Astrocyte of the spinal cord (primary cell): ENCODE measurements at places on chromosomes 6 and 20.

DNA sequence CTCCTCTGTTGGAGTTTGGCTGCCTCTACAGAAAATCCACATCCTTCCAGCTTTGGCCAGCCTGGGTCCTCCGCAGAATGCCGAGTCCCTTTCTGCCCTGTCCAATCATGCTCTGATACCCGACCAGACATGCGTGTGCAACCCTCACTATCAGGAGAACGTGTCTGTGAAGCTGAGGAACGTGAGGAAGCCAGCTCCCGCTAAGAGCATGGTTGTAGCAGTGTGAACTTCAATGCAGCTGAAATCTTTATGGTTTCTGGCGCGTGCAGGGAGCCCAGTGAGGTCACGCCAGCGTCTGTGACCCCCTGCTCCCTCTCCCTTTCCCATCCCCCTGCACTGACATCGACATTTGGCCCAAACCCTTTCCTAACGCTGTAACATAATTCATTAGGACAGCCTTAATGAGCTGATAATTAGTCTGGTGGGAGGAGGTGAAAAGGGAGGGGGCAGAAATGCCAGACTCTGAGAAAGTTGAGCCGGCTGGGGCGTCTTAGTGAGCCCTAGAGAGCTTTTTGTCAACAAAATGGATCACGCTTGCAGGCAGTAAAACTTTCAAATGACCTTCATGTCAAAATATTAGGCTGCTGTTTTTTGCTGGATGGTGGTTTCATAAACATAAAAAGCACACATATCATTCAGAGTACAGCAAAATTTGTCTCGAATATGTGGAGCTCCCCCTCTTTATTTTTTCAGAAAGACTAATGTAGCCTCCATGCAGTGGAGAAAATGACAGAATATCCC is 423.3 kb downstream of the QKI start:
- DNase-seq, result no peak

GRCh38 chr6:150343434-150343833 is 25.4 kb upstream of the IYD start:
- DNase-seq, result no peak

DNA sequence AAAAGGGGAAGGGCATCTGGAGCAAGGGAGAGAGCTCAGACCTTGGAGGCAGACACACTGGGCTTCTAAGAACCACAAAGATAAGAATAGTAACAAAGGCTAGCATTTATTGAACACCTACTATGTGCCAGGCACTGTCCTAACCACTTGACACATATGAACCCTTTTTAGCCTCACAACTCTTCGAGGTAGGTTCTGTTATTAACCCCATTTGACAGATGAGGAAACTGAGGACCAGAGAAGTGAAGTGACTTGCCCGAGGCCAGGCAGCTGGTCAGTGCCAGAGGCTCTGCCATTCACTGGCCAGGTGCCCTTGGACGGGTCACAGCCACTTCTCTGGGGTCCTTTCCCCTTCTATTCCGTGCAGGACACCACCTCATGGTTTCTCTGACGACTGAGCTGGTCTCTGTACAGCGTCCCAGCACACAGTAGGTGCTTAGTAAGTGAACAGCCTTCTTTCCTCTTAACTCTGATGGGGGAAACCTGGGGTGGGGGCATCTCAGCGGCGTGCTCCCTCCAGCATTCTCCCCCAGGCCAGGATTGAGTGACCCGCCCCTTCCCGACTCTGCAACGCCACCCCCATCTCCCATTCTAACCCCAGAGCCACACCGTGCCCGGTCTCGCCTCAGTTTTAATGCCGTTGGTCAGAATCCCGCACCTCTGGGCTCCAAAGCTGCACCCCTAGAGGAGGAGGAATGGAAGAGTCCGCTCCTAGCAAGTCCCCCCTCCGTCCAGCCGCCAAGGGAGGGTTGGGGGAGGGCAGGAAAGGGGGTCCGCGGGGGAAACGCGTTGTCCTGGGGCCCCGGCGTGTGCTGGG is 55.7 kb downstream of the CD40 start:
- no peak for DNase-seq

DNA sequence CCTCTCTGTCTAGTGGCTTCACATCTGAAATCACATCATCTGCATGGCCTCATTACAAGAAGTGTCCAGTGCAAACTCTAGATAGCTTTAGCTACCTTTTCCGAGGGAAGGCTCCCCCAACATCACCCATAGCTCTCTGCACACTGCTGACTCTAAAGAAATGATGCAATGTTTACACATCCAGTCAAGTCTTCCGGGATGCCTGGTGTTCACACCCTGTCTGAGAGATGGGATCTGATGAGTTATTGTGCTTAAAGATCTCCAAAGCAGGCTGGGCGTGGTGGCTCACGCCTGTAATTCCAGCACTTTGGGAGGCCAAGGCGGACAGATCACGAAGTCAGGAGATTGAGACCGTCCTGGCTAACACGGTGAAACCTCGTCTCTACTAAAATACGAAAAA is 404.6 kb upstream of the IRAK1BP1 start:
- no peak for DNase-seq

DNA sequence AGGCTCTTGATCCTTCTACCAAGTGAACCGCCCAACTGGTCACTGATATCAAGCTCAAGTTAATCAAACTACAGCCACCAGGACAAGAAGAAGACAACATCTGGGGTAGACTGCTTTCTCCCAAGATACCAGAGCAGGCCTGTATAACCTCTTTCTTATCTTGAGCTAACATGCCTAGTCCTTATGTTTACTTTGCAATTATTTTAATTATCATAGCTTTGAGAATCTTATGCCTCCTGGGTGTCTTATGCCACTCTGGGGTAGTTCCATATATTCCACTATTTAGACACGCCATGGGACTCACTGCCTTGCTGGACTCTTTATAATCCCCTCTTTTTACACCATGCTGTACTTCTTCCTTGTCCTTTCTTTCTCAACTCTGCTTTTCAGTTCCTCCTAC is 41.5 kb upstream of the ECI2 start:
- DNase-seq, result no peak

DNA sequence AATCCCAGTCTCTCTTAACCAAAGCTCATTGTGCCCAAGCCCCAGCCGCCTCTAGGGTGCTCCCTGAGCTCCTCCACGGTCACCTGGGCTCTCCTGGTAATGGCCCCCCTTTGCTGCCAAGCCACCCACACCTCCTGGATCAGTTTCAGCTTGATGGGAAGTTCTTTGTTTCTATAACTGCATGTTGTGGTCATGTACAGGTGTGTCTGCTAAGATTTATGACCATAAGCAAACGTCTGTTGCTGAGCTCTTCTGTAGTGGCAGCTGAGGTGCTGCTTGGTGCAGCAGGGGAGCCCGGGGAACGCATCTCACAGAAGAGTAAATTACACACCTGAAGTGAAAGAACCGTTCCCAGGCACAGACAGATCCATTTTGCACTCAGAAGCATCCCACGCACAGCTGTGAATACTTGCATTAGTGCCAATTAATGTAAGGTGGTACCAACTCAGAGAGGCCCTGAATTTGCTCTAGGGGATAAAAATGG is 194.6 kb upstream of the ARID1B start:
- no peak for DNase-seq

- no peak for DNase-seq
Observed at GRCh38 chr6:42488129-42488528, 36.4 kb upstream of the TRERF1 start.

DNA sequence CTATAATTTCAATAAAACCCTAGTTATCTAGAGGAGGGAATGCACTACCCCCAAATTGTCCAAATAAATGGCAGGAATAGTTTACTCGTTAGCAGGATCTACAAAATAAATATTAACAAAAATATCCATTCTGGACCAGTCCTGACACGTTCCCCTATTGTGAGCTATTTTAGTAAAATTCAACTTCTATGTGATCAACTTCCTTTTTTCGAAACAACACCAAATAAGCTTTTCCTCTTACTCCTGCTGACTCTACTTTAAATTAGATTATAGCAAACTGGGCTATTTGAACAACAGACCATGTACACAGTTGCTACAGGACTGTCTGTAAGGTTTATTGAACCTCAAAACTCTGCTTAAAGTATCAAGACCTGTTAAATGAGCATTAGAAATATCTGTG is 154.3 kb downstream of the IPCEF1 start:
- no peak for DNase-seq

DNA sequence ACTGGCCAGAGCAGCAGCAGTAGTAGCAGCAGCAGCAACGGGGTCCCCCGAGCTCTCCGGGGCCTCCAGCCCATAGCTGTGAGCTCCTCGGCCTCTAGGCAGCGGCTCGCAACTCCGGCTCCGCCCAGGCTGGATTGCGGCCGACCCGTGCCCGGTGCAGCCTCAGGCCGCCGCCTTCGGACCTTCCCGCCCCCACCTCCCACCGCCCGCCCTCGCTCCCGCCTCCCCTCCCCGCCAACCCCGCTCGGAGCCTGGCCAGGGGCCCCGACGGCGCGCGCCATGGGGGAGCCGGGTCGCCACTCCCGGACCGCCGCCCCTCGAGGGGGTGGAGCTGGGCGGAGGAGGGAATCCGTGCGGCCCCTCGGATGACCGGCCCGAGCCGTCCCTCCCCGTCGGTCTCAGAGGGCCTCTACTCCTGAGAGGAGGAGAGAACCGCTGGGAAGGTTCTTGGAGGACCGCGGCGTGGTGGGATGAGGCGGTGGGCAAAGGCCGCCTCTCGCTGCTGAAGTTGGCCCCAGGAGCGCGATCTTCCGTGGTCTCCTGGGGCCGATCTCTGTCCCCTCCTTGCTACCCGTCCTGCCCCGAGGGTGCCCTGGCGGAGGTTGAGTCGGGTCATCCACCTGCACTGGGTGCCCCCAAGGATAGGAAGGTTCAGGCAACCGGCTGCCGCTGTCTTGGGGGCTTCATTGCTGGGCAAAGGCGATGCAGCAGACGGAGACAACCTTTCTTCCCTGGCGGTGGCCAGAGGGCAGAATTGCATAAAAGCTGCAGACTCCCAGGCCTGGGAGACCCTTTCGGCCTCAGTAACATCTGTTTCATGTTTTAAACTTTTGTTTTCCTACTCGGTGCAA is at the start of gene ADAM33:
Gene ADAM33, minus strand, starts transcription at position 80 of the 851 bp plus-strand sequence. Its CDS starts 6 bp downstream, at position 74.
- no peak for DNase-seq

- DNase-seq, result no peak
Observed at GRCh38 chr20:38770546-38770945, 22.3 kb downstream of the ACTR5 start.

GRCh38 chr6:101001012-101001411 is 119.9 kb upstream of the ASCC3 start:
- no peak for DNase-seq

GRCh38 chr20:1848373-1848772 is 46.8 kb upstream of the SIRPA start:
- DNase-seq, result no peak

GRCh38 chr20:41411391-41411847 is 44.8 kb upstream of the EMILIN3 start:
- peak; percentile 39 for DNase-seq

GRCh38 chr6:166592821-166593220 is 6.3 kb upstream of the RAMACL start:
- peak; percentile 79 for DNase-seq

GRCh38 chr6:124054034-124054433 is 250.4 kb downstream of the NKAIN2 start:
- no peak for DNase-seq

DNA sequence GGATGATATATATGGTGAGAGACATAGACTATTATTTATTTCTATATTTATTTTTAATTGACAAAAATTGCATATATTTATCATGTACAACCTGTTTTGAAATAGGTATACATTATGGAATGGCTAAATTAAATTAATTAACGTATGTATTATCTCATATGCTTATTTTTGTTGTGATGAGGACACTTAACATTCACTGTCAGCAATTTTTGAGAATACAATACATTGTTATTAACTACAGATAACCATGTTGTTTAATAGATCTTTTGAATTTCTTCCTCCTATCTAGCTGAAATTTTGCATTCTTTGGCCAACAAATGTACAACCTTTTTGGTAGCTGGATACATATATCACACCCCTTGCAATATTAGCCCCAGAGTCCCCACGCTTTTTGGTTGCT is 110.7 kb upstream of the CITED2 start:
- no peak for DNase-seq

DNA sequence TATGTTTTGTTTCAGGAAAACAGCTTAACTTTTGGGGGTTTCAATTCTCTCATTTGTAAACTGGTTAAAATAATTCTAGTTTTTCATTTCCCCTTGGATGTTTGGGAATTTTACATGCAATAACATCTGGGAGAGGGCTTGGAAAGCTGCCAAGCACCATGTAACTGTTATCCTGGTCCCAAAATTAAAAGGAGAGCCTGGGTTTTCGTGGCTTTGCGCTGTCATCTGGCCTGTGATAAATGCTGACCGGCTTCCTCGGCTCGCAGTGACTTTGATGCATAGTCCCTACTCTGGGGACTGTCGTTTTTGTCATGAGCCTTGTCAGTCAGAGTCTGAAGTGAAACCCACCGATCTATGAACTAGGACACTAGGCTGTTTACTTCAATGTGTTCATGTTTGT is 12.2 kb downstream of the SLC35F1 start:
- no peak for DNase-seq

GRCh38 chr6:107059606-107060005 is 31.6 kb downstream of the MTRES1 start:
- no peak for DNase-seq

DNA sequence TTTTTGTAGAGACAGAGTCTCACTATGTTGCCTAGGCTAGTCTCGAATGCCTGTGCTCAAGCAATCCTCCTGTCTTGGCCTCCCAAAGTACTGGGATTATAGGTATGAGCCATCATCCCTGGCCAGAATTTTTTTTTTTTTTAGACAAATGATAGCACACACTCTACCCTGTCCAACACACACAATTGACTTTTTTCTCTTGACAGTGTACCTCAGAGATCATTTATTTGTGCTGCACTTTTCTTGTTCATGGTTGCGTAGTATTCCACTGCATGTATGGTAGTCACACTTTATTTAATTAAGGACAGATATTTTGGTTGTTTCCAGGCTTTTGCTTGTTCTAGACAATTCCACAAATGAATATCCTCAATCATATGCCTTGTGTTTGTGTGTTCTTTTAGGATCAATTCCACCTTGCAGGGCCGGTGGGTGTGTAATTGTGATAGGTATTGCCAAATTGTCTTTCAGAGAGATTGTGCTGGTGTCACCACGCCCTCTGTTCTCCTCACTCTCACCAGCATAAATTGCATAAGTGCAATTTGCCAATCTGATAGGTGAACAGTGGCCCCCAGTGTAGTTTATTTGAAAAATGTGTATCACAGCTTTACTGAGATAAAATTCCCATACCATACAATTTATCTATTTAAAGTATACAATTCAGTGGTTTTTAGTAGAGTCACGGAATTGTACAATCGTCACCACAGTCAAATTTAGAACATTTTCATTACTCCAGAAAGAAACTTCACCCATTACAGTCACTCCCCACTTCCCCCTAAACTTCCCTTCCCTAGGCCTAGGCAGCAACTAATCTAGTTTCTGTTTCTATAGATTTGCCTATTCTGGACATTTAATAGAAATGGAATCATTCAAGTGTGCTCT is 20.1 kb downstream of the SRC start:
- DNase-seq, result no peak

DNA sequence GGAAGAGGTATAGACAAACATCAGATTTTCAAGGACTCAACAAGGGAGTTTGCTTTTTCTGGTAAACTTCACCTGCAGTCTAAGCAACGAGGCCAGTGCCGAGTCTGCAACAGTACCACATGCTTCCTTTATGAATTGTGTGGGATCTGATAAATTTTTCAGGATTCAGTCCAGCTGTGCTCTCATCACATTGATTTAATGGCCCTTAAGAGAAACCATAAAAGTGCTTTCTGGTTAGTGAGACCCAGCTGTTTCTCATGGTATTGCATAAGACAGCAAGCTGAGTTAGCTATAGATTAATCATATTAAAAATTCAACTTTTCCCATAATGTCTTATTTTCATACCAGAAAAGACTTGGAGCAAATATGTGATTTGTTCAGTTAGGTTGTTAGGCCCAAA is 291.4 kb downstream of the CENPW start:
- no peak for DNase-seq

- peak; percentile 13 for DNase-seq
Observed at GRCh38 chr20:8390037-8390433, 258.0 kb downstream of the PLCB1 start.
